ENCODE measurements at places on chromosomes 4 and X. TPM values are rescaled to one million over a fixed set of nuclear protein-coding genes. Genes with fewer than 3 reads are reported as not detected.

GRCh38 chr4:186473933-186474332 is 81.4 kb downstream of the MTNR1A start:
- no peak for DNase-seq

- DNase-seq, result no peak
Measured at GRCh38 chrX:113202601-113203000, 362.0 kb upstream of the AMOT start.

Gene ANXA5
- total RNA-seq, result 224 TPM

Gene AREG
- total RNA-seq, result 0.37 TPM

Gene SH3D19
- total RNA-seq, result not detected

Gene GAGE12D
- not detected for total RNA-seq
